Activated CD4-positive, alpha-beta T cell treated with anti-CD3 and anti-CD28 coated beads, Interleukin-10, Interleukin-2, amounts not matched to agents 100 ng/mL and 50 ng/mL, durations not matched to agents 16 hours and 8 hours (primary cell): ENCODE measurements at places on chromosomes 16 and 17.

GRCh38 chr16:75301804-75302203, 50.4 kb upstream of the BCAR1 start:
- no peak for DNase-seq

- DNase-seq: no peak
Measured at GRCh38 chr17:50386510-50386909, 10.8 kb downstream of the LRRC59 start.

GRCh38 chr17:50198026-50198669, 3.3 kb downstream of the COL1A1 start:
- peak; percentile 62 for DNase-seq

GRCh38 chr17:77790143-77790829, 168.2 kb upstream of the TNRC6C start:
- no peak for DNase-seq

GRCh38 chr17:42920922-42921321, 20.3 kb downstream of the G6PC1 start:
- no peak for DNase-seq

GRCh38 chr17:69625474-69625873, 211.0 kb downstream of the MAP2K6 start:
- no peak for DNase-seq

DNA sequence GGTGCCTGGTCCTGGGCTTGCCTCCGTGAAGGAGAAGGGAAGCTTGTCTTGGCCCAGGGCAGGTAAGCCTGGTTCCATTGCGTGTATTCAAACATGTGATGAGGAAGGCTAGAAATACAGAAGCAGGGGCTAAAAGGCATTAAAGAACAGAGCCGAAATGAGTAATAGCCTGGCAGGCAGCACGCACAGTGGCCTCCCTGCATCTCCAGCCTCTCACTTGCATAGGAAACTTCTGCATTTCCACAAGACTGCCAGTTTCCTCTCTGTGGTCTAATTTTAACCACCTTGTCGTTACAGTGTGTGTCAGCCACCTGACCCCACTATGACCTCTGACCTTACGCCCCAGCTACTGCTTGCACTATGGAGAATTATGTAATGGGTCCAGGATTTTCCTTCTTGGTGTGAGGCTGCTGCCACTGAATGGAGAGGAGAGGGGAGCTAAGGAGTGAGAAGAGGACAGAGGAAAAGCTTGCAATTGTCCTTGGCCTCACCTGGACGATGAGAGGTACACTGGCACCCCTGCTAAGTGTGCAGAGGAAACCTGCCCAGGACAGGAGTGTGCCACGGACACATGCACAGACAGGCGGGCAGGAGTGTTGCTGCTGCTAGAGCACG, 32.8 kb downstream of the HIC1 start:
- DNase-seq: peak; percentile 78

DNA sequence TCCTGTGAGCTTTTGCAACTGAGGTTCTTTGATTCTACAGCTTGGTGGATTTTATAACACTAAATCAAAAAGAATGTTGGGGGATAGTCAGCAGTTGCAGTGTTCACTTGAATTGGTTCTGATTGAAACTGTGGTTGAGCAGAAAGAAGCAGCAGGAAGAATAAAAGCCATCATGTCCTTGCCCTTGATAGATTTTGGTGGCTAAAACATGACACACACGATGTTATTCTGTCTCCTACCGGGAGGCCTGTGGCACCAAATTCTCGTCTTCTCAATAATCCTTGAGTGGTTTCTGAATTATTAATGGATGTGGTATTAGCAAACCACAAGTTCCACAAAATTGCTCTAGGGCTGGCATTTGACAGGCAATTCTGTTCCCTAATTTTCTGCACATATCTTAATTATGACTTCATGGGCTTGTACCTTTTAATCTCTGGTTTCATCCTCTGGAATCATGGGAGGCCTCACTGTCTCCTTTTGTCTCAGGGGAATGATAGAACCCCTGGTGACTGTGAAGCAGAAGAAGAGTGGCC, 338.2 kb downstream of the SNX29 start:
- no peak for DNase-seq

DNA sequence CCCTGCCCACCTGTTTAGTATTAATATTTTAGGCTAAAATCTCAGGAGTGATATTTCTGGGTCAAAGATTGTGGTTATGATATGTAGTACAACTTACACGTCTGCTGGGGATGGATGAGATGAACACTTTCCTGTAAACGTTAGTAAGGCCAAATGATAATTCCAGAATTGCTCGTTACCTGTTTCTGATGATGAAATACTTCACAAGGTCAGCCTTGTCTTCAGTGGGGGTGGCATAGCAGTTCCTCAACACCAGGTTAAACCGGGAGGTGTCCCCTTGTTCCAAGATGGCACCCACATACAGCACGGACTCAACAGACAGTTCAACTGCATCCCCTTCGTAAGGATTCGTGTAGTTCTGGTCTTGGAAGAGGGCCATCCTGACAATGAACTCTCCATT, 9.3 kb downstream of the GP2 start:
- DNase-seq: no peak

DNA sequence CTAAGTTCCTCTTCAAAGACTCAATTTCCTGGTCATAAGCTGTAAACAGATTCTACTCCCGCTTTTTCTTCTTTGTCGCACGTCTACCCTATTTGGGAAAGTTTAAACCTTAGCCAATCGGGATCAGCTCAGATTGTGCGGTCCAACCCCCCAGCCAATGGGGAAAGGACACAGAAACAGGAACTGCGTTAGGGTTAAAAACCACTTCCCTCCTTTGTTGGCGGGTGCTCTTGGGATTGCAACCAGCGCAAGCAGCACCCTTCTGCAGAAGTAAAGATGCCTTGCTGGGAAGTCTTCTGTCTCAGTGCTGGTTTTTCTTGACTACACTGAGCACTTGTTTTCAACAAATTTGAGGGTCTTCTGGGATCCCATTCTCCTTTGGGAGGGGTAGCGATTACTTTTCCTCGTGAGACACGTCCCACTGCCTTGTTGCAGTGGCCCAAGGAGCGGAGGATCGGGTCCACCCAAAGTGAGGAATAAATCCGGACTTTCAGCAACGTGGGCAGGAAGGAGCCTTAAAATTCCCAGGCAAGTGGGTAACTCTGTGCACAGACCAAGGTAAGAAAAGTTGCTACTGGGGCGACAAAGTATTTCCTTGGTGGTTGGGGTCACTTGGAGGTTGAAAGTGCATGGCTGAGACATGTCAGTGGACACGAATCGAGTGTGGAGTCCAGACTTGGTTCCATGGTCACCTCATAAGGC, 1.0 kb upstream of the YPEL3 start:
- no peak for DNase-seq

DNA sequence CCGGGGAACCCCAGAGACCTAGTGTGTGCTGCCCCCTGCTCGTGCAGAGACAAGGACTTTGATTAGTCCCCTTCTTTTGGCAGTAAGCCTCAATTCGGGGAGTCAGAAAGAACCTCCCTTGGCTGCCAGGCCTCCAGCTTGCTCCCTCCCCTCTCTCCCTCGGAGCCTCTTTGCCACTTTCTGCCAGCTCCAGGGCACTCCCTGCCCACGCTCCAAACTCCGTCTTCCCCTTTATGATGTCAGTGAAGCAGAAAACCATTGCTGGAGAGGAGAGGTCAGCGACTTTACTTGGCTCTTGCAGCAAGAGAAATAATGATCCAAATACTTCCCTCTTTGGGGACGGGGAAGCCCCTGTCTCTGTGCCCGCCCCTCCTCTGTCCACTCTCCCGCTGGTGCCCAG, 28.1 kb downstream of the TTYH2 start:
- no peak for DNase-seq

DNA sequence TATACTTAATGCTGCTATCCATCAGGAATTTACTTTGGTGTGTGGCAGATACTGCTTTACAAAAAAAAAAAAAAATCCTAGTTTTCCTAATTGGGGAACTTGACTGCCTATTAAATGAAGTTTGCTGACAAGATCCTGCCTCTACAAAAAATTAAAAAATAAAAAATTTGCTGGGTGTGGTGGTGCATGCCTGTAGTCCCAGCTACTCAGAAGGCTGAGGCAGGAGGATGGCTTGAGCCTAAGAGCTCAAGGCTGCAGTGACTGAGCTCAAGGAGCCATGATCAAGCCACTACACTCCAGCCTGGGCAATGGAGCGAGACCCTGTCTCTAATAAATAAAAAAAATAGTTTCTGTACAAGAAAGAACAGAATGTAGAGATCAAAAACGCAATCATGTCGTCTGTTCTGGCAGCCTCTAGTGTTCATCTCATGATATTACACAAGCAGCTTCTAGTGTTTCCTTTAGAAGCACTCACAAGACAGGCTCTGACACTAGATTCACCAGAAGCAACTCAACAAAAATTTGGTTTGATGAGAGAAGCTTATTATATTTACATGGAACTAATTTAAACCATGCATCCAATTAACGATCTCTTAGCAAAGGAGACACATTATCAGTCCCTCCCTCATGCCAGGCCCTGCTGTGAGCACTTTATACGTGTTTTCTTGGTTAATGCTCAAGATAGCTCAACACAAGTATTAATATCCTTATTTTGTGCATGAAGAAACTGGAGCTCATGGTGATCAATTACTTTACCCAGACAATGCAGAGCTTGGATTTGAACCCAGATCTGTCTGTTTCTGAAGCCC, 6.8 kb upstream of the KRTAP17-1 start:
- DNase-seq: peak; percentile 44

- DNase-seq: no peak
Measured at GRCh38 chr16:9279291-9280068, 188.0 kb downstream of the HAPSTR1 start.

GRCh38 chr17:74737299-74738050, 419 bp downstream of the RAB37 start:
- DNase-seq: peak; percentile 52

GRCh38 chr17:32445497-32445896, 1.2 kb downstream of the PSMD11 start:
- peak; percentile 25 for DNase-seq

DNA sequence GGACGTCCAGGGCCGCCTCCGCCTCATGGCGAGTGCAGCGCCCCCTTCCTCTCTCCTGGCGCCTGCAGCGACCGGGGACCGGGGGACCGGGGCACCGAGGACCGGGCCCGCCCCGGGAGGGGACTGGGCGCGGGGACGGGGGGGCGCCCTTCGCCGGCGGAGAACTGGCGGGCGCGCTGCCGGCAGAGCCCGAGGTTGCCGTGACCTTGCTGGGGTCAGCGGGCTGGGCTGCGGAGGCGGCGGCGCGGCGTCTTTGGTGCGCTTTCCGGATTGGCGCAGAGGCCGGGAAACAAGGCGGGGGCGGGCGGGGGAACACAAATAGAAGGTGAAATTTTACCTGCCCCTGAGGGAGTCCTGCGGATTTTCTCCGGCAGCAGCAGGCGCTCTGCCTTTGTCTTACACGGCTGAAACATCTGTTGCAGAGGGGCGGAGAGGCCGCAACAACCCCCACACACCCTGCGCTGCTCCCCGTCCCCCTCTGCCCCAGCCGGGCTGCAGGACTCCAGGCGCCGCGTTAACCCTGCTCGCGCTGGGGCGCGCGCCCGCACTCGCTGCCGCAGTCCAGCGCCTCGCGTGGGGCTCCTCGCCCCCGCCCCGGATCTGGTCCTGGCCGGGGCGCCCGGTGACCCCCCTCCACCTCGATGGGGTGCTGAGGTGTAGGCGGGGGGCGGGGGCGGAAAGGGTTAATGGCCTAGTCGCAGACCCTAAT, 53.5 kb downstream of the SREBF1 start:
- peak; percentile 44 for DNase-seq

GRCh38 chr17:66228887-66229782, at the start of gene APOH:
TSS of gene APOH (minus strand) at chr17:66229415. CDS start at chr17:66229379, 36 bp downstream.
- no peak for DNase-seq

DNA sequence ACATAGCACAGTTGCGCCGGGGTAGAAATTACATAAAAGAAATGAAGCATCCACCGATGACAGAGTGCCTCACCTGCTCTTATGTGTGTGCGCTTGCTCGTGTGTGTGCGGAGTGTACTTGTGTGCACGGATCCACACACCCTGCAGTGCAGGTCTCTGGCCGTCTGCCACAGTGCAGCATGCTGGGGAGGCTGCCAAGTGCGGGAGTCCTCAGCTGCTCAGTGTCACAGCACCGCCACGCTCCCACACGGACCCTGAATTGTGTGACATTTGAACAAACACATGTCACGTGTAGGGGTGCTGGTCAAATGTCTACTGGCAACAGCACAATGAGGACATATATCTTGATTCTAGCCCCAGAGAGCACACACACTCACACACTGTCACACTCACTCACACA, 243.0 kb upstream of the MYOCD start:
- DNase-seq: no peak

GRCh38 chr17:61223725-61224124, 175.9 kb upstream of the TBX2 start:
- no peak for DNase-seq

DNA sequence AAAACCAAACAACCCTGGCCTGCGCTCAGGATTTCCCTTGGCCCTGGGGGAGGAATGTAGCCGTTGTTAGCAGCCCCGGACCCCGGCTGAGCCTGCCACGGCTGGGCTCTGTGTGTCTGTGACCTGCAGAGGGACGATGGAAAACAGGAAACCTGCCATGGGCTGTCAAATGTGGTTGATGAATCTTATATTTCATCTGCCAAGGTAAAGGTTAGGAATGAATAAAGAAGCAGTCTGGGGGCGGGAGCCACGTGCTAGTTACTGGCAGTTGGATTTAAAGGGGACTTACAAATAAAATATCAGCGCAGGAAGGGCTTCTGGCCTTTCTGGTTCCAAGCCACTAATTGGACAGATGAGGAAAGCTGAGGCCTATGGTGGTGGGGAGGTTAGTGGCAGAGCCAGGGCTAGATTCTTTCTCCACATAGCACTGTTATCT, at the start of gene KRT23:
Gene KRT23, minus strand, starts transcription at position 263 of the 436 bp plus-strand sequence. CDS start 1,043 bp downstream, outside the sequence.
- no peak for DNase-seq

- no peak for DNase-seq
Measured at GRCh38 chr17:38320482-38320881, 23.3 kb downstream of the GPR179 start.

DNA sequence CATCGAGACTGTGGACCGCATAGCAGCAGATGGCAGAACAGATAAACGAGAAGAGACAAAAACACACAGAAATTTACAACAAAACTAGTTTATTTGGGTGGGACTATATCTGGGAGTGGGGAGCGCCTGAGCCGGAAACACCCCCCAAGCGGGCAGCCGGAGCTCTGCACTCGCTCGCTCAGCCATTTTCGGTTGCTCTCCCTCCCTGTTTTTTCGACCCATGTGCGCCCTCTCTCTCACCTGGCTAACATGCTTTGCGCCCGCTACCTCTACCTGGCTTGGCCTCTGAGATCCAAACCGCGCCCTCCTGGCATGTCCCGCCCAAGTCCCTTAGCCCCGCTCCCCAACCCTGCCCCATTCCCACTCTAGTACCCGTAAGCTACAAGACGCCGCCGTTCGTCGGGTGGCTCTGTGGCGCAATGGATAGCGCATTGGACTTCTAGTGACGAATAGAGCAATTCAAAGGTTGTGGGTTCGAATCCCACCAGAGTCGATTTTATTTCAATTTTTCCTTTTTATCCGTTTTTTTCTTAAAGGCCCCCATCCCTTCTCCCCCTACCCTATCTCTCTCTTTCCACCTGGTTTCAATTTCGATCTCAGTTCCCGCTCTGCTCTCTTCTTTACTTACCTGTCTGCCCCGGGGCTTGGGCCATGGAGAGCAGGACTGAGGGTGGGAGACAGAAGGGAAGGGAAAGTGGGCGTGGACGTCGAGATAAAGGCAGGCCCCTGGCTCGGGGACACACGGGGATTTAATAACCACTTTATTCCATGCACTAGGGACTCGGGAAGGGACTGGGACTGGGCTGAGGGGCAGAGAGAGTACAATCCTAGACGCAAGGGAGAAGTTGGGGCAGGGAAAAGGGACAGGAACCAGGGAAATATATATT, 2.4 kb upstream of the ALOXE3 start:
- DNase-seq: peak; percentile 90
